ENCODE measurements at places on chromosomes 6 and 20.
A peak's percentile ranks its signal among the peaks of the same experiment; 100 is the strongest.

GRCh38 chr6:158785036-158785435, 34.1 kb downstream of the EZR start:
- no peak for DNase-seq

DNA sequence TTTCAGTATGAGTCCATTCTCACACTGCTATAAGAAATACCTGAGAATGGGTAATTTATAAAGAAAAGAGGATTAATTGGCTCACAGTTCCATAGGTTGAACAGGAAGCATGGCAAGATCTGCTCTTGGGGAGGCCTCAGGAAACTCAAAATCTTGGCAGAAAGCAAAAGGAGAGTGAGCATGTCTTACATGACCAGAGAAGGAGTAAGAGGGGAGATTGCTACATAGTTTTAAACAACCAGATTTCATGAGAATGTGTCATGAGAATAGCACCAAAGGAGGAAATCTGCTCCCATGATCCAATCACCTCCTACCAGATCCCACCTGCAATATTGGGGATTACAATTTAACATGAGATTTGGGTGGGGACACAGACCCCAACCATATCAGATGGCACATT, 672.4 kb downstream of the HTR1B start:
- no peak for DNase-seq

- DNase-seq = no peak
These were observed 69.9 kb upstream of the HDAC2 start for GRCh38 chr6:114040871-114041270.

DNA sequence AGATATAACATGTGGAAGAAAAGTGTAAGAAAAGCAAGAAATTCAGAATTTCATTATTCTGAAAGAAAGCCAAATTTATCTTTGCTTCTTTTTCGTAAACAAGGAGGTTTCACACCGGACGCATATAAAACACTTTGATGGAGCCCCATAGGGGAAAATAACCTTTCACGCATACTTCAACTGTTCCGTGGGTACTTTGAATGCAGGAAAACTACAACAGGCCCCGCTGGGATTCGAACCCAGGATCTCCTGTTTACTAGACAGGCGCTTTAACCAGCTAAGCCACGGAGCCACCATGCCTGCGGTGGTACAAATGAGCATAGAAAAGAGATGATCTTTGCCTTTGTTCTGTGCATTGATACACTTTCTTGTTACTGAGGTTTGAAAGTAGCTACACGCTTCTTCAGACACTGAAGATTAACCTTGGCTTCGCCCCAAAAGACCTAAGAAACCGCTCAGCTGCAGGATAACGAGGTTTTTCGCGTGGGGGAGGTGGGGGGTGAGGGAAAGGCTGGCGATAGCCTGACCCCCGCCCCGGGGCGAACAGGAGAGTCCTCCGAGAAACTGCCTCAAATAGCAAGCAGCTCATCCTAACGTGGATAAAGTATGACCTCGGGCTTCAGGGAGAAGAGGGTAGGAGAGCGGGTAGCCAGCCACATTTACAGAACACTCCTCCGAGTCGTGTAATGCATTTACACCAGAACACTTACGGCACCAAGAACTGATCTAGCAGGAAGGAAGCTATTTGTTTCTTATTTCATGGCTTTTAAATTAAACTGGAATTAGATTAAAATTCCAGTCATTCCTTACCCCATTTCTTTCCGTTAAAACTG, 5.3 kb upstream of the HMGN4 start:
- peak; percentile 96 for DNase-seq

- DNase-seq = no peak
These were observed at the start of gene EPPIN for GRCh38 chr20:45547206-45547770. TSS of gene EPPIN (minus strand) at chr20:45547401. CDS start at chr20:45547357, 44 bp downstream.

DNA sequence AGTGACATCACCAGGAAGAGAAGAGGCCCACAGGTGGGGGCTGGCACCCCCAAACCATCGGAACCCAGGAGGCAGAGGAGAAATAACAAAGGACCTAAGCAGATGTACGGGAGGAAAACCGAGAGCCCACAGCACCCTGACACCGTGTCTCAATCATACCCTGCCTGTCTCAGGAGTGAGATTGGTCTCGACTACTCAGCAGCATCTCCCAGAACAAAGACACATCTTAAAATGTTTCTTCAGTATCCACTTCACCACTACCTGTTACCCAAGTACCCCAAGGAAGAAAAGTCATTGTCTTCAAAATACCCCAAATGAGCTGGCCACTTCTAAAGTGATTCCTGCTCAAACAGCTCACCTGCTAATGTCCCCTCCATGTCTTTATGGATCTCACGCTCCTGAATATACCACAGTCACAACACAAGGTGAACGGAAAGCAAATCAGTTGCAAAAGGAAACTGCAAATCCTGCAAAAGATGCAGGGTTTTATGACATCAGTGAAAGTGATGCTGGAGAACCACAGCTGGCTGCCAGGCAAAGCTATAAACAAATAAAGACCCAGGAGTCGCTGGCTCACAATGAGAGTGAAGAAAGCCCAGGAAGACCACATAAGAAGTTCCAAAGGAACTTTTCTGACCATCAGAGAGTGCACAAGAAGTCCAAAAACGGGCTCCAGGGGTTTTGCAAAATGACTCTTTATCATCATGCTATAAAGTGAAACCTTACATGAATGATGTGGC, 44.1 kb downstream of the PREX1 start:
- DNase-seq = peak; percentile 56

DNA sequence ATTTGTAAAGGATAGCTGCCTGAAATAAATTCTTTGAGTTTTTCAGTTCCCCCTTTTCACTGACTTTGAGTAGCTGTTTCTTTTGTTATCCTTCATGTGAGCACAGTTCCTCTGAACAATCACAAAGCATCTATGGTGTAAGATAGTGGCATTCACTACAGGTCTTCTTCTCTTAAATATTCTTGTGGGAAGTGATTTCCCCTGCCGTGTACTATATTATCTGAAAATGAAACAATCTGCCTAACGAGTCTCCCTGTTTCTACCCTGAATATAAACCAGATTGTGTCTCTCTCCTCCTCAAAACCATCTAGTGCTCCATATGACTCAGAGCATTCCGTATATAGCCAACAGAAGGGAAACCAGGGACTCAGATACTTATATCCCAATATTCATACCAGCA, 380.1 kb upstream of the SOX4 start:
- no peak for DNase-seq

- DNase-seq = no peak
These were observed 92.2 kb downstream of the CEP162 start for GRCh38 chr6:84135291-84135690.

DNA sequence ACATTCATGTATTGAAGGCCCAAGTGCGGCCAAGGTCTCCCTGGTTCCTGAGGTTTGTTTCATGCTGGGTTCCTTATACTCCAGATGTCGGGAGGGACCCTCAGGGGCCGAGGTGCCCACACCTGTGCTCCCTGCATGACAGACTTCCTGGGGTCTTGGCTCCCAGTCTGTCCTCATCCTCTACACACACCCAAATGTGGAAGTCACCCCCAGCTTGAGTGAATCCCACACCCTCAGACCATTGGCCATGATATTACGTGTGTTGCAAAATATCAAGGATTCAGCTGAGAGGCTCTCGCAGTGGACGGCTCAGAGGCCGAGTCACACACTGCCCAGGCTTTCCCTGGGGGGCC, 82.2 kb upstream of the DUSP22 start:
- DNase-seq = no peak

DNA sequence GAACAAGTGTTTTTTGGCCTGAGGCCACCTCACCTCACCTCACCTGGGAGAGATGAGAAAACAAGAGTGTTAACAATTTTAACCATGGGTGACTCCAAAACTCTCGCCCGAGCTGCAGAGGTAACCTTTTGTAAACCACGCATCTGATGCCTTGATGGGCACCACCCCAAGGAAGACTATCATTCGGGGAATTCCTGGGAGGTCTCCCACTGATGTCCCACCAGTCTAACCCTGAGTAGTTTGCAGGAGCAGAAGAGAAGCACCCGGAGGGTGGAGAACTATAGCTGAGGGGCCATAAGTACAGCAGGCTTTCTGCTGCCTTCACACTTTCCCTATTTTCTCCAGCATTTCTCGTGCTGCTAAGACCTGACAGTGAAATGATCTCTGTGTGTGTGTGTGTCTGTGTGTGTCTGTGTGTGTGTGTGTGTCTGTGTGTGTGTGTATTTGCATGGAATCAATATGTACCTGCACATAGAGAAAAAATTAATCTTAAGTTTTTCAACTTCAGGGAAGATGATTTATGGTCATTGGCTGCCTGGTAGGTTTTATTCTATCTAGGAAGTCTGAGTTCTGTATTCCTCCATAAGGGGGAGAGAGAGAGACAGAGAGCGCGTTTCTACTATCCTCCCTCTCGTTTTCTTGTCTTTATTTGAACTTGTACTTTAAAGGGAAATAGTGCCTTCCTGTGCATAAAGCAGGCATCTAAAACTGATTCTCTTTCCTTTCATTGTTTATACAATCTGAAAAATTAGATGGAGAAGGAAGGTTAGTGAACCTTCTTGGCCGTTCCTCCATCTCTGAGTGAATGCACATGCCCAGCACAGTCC, 75.8 kb downstream of the CAP2 start:
- DNase-seq = no peak

DNA sequence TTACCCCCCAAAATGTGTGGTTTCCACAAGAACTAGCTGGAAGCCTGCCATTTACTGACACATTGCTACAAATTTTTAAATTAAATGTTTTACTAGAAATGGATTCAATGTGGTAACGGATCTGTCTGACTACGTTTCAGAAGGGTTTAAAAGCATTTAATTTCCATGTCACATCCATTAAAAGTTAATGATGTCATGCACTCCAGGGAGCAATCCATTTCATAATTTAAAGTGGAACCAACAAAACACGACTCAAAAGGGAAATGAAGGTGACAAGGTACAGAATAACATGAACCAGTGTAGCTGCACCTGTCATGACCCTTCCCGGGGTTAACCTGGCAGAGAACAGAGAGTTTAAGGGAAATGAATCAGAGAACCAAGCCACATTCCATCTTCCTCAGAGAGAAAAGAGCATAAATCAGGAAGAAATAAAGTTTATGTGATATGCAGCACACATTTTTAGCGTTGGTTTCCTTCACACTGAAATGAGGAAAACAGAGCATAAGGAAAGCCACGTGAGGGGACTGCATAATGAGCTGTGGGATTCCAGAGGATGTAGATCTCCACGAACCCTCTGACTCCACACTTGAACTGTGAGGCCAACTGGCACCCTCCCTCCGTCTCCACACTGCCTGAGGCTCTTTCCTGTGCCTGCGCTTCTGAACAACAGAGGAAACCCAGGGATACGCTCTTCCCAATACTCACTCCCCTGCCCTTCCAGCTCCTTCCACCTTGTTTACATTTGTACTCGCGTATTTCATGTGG, 170.3 kb upstream of the AHI1 start:
- DNase-seq = no peak

DNA sequence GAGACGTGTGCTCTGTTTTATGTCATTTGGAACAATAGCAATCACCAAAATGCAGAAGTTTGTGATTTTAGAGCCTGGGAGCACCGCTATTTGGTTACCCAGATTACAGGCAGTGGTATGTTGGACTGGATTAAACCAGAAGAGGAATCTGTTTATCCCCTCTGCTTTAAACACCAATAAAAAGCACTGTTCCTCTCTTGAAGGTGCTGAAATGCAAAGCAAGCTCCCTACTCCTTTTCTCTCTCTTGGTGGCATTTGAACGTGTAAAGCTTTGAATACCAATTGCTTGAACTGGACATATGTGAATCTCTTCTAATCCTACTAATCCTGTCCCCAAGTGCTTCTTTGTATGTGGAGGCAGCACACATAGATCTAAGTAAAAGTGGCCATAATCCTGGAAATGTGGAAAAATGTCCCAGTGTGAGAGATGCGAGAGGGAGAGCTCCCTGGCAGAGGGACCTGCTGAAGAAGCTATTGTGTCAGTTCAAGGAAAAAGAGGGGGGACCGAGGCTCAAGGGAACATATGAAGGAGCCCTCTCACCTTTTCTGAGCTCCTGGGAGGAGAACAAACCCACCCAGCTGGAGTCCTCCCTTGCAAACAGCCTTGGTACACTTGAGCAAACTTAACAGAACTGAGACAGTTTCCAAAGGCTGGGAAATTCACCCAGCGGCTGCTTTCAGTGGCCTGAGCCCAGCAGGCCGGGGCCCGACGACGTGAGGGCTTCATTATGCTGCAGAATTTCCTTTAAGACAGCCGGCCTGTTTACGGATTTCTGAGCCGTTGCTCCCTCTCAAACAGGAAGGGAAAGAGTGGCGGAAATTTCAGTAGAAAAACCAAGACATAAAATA, 18.8 kb upstream of the OLIG3 start:
- DNase-seq = no peak

- no peak for DNase-seq
These were observed 11.3 kb upstream of the TRAM2 start for GRCh38 chr6:52588087-52588709.

GRCh38 chr20:56360133-56360907, 1.5 kb downstream of the FAM210B start:
- DNase-seq = no peak

DNA sequence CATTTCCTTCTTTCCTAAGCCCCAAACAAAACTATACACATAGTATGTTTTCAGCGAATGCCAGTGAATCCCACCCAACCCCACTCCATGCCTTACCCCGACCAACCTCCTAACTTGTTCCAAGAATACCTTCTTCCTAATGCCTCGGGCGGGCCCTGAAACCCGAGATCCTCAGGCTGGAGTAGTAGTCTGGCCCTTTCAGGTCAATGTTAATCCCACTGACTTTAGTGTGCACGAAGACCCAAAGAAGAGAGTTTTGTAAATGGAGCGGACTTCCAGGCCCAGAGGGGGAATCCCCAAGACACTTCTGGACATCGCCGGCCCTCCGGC, 394 bp downstream of the YIPF3 start:
- no peak for DNase-seq

- no peak for DNase-seq
These were observed 64.6 kb downstream of the RPP40 start for GRCh38 chr6:4939241-4939640.

DNA sequence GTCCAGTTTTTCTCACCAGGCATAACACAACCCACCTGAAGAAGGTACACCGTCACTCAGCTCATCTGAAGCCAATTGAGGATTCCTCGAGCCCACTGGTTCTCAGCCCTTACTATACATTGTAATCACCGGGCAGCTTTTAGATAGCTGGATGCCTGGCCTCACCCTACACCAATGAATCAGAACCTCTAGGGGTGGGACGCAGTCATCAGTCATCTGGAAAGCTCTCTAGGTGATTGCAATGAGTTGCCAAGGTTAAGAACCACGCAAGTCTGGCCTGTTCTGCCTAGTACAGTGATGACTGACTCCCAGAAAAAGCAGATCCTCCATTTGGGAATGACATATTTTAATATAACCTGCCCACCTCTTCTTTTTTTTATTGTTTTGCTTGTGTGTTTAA, 41.1 kb downstream of the MC3R start:
- no peak for DNase-seq
